ENCODE measurements at places on chromosomes 12 and 14.

- no peak for DNase-seq
Observed at GRCh38 chr14:49287004-49287403, 299.2 kb downstream of the RPS29 start.

DNA sequence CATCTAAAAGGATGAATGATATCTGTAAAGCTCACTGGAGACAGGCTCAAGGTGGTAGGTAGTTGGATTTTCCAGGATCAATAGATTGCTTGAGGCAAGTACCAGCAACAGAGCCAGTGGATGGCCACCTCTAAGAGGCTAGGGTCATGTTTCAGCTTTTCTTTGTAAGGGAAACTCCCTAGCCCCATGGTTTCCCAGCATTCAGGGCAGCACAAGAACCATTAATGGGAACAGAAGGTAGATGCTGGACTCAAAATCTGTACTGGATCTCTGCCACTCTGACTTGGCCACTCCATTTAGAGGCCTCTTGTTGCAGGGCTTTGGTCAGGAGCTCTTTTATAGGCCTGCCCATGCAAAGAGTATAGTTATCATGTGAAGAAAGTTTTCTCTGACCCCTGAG, 76.1 kb upstream of the DYRK2 start:
- no peak for DNase-seq

DNA sequence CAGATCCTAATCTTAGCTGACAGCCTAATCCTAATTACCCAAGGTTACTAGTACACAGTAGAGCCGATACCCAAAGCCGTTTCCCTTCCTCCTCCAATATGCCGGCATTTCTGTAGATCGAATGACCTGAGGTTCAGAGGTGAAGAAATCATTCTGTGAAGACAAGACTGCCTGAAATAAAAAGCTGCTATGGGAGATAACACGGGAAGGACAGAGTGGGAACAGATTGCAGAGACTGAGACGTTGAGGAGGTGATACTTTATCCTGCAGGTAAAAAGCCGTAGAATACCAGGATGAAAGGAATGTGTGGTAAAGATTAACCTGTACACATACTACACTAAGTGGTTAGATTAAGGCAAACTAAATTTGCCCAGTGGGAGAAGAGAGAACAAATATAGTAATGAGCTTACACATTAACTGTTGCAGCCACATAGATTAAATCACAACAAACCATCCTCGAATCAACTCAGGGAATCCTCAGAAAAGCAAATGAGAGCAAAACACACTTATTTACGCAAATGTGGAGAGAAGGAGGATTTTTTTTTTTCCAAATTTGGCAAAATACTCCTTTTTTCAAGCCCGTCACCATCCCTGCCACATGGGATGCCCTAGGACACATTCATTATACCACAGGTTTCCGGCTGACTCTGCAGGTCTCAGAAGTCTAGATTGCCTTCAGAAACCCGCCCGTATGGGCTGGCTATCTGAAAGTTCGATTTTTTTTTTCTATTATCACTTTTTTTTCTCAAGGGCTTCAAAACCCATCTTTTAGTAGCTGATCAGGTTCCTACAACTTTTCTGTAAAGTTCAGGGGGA, 188.0 kb downstream of the TTC8 start:
- DNase-seq: no peak

- DNase-seq: no peak
Observed at GRCh38 chr12:112122823-112123690, 2.3 kb upstream of the TRAFD1 start.

- DNase-seq: peak; percentile 65
Observed at GRCh38 chr12:52082988-52083637, 3.6 kb downstream of the SMIM41 start.

DNA sequence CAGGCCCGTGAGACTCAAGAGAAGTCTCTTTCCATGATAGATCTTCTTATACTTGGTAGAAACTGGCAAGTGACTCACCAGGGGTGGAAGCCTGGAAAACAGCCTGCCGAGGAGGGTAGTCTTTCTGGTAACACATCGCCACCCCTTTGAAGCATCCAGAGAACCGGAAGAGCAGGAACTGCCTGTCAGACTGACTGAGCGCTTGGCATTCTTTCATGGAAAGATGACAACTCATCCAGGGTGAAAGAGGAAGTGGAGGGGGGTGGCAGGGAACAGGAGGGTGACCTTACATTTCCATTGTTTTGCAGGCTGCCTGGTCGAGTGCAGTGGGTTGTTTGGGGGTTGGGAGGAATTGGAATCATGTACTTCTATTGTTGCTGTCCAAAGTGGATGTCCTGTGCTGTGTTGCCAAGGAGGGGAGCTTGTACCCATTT, 34.5 kb downstream of the PRKCH start:
- DNase-seq: peak; percentile 67

- no peak for DNase-seq
Observed at GRCh38 chr14:68040633-68041369, 221.2 kb downstream of the RAD51B start.

GRCh38 chr14:43406931-43407330, 1100.2 kb downstream of the FSCB start:
- no peak for DNase-seq

GRCh38 chr12:92463171-92463570, 239.6 kb upstream of the PLEKHG7 start:
- no peak for DNase-seq

- no peak for DNase-seq
Observed at GRCh38 chr14:89357655-89358297, 59.3 kb downstream of the FOXN3 start.

GRCh38 chr14:50795142-50795541, 35.8 kb downstream of the NIN start:
- no peak for DNase-seq

- DNase-seq: no peak
Observed at GRCh38 chr12:24133384-24133783, 183.9 kb upstream of the SOX5 start.

GRCh38 chr14:100526057-100526456, 61.2 kb downstream of the BEGAIN start:
- no peak for DNase-seq

DNA sequence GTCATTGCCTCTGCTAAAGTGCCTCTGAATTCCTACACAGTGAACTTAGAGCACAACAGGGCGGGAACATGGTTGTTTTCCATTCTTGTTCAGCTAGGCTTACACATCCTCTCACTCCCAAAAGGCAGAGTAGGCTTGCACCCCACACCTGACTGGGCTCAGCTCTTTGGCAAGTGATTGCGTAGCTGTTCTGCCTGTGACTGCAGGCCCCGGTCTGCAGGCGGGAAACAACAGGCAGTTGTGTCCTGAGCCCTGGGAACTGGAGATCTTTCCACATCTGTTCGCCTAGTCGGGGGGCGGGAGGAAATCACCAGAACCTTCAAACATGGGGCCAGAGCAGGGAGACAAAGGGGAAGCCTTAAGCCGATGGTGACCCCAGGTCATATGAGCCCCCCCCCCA, 274.7 kb downstream of the ZFP36L1 start:
- DNase-seq: no peak

- DNase-seq: no peak
Observed at GRCh38 chr14:87952307-87953094, 40.5 kb downstream of the GALC start.

DNA sequence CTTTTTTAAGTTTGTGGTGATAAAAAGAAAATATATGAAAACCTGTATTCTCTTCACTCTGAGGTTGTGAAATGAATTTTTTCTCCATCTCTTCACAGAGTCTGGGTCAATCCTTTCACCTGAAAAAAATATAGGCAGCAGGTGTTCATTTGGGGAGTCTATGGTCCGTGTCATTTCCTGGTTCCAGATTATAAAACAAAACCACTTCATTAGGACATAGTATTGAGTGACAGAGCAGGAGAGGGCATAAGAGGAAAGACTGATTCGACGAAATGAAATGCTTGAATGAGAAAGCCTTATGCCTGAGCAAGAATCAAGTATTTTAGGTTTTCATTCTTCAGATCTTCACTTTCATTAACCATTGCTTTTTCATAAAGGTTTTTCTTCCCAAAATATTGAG, 51.8 kb upstream of the NUAK1 start:
- no peak for DNase-seq

GRCh38 chr14:104895207-104895785, 29.4 kb upstream of the PLD4 start:
- no peak for DNase-seq

GRCh38 chr12:64160021-64160710, 61.9 kb downstream of the KICS2 start:
- no peak for DNase-seq

GRCh38 chr12:11823043-11823442, 173.6 kb downstream of the ETV6 start:
- no peak for DNase-seq

DNA sequence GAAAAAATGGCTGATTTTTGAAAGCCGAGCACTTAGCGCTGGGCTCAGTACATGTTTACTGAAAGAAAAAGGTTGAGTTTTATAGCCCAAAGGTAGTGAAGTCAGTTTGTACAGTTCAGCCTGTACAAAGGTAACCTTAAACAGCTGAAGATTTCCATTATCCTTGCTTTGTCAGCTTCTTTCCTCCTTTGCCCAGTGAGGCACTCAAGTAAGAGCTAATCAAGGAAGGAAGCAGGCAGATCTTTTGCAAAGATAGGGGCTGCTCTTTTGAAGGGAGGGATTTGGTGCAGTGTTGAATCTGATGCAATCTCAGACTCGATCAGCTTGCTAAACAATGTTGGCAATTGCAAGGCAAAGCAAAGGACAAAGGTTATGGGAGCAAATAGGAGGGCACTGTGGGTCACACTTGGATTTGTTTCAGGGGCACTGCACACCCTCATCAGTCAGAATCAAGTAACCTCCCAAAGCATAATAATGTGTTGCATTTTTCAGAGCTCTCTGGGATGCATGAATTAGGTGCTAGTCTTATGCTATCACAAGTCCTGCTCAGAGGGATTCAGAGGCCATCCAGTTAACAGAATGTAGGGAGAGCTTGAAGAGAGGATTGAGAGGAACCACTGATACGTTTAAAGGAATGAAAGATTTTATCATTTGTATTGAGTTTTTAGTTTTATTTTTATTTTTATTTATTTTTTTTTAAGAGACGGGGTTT, 44.4 kb downstream of the ANO6 start:
- DNase-seq: no peak

DNA sequence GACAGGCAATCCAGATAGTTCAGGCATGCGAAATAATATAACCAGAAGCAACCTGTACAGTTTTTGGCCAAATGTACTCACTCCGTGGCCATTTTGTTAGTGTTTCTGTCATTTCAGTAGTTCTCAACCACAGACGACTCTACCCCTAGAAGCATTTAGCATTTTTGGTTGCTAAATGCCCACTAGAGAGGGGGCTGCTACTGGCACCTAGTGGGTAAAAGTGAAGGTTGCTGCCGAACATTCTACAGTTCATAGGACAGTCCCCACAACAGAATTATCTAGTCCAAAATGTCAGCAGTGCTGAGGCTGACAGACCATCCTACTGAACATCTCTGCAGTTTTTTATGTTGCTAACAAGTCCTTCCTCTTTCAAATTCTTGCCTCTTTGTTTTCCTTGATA, 107.4 kb downstream of the TSHR start:
- no peak for DNase-seq

GRCh38 chr12:90303771-90304170, 595.1 kb upstream of the ATP2B1 start:
- DNase-seq: no peak

DNA sequence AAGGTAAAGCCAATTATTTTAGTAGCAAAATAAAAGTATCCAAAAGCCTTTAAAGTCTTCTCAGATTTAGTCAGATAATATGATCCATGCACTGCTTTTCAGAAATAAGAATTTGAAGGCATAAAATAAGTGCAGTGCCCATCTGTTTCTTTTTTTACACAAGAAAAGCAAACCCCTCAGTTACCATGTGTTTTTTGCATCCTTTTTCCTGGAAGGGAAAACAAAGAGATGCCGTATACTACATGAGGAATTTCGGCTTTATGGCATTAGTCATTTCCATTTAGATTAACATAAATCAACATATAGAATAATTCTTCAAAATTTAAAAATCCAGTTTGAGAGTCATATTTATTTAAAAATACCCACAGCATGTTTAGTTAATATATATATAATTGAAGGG, 70.0 kb upstream of the GNPNAT1 start:
- no peak for DNase-seq

DNA sequence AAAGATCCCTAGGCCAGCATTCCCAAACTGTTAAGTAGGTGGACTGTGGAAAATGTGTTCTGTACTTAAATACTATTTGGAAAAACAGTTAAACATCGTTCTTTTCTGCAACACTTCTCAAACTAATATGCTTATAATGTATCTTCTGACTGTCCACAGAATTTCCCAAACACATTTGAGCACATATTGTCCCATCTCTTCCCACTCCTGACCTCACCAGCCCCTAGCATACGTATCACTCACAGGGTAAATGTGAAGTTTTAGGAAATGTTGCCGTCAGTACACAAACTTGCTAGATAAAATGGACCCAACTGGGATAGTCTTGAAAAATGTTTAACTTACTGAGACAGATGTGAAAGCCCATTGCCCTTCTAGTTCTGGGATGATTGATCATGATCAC, 27.7 kb downstream of the ARID2 start:
- DNase-seq: no peak

- DNase-seq: peak; percentile 7
Observed at GRCh38 chr12:22287776-22288621, 46.5 kb downstream of the ST8SIA1 start.

GRCh38 chr14:25042362-25043299, 7.3 kb downstream of the STXBP6 start:
- DNase-seq: no peak

DNA sequence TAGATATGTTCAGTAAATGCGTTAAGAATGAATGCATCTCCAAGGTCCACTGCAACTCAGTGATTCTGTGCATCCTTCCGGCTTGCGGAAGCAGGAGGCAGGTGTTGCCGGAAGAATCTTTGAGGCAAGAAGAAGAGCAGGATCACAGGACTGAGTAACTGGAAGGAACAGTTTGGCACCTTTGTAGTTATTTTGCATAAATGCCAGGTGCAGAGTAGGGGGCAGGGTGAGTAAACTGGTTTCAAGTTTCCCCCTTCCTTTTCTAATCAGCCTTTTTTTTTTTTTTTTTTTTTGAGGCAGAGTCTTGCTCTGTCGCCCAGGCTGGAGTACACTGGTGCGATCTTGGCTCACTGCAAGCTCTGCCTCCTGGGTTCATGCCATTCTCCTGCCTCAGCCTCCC, 22.3 kb downstream of the DYRK4 start:
- DNase-seq: no peak

DNA sequence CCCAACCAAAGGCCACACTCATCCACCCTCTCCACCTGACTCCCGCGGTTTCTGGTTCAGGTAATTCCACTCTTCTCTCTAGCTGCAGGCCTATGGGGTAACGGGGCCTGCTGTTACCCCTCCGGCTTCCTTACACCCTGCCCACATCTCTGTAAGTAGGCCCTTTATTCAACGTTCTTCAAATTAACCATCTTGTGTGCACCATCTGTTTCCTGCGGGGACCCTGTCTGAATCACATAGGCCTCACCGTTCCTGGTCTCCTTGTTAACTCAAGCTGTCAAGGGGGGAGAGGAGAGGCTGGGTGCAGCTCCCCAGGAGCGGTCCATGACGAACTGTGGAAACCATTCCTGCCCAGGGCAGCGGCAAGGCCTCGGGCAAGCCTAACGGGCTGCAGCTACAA, 9.3 kb upstream of the DLK1 start:
- no peak for DNase-seq
